ENCODE measurements at places on chromosomes 1 and 21.
A peak's percentile ranks its signal among the peaks of the same experiment; 100 is the strongest.

DNA sequence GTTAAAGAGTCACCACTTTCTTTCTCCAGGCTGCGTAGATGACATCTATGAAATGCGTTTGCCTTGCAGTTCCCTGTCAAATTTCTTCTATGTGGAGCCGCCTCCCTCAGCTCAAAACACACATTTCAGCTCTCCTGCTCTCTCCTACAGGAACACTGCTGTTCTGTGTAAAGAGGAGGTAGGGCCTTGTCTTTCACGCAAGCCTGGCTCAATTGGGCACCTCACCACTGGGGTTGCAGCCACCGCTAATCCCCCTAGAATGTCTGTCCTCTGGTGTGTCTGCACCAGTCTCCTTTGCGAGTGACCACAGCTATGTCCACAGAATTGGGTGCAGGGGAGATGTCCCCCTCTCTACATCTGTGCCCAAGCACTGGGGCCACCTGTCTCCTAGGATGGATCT lies 31.8 kb upstream of the CFHR4 start:
- DNase-seq, result no peak

- DNase-seq, result no peak
Measured at GRCh38 chr1:97573553-97573952, 347.3 kb downstream of the DPYD start.

DNA sequence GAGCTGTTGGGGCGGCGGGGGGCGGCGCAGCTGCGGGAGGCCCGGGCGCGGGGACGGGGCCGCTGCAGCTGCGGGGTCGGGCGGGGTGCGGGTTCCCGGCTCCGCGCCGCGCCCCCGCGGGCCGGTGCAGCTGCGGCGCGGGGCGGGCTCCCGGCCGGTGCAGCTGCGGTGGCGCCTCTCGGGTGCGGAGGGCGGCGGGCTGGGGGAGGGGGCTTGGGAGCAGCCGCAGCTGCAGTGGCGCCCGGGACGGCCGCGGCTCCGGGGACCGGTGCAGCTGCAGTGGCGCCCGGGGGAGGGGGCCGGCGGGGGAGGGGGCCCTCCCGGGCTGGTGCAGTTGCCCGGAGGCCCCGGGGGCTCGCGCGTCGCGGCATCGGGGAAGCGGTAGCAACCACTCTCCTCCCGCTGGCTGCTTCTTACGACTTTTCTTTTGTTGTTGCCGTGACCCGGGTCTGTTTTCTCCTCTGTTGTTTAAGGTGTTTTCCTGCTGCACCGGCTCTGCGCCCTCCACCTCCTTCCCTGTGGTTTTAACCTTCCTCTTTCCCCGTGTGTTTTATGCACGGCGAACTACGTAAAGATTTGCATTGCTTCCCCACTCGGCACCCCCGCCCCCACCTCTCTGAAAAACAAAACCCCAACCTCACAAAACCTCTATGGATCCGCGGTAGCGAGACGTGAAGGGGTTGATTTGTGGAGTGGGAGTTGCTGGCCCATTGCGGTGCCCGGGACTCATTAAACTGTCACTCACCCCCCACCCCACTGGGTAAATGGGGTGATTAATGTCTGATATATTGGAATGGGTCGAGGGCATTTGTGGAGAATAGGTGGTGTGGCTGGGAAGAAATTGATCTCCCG lies 1.7 kb upstream of the ZBTB18 start:
- DNase-seq, result peak; percentile 30

GRCh38 chr1:10943991-10944730 lies 68.3 kb upstream of the TARDBP start:
- DNase-seq, result no peak

- DNase-seq, result no peak
Measured at GRCh38 chr1:233086961-233087881, 136.8 kb downstream of the NTPCR start.

GRCh38 chr1:230892018-230892491 lies 23.7 kb upstream of the C1orf198 start:
- DNase-seq, result no peak

DNA sequence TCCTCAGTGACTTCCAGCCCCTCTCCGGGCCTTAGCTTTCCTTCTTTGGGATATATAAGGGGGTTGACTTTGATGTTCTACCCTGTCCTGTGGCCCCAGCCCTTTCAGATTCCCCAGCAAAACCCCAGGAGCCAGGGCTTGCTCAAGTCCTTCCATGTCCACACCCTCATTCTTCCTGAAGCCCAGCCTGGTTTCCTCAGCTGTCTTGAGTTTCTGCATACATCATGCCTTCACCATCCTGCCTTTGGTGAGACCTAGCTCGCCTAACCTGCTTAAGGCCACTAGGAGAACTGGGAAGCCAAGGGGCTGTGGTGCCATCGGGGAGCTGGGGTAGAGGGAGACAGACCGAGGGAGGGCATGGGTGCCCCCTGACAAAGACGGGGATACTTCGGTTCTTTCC lies 17.2 kb upstream of the PEF1 start:
- no peak for DNase-seq

GRCh38 chr1:100793659-100794058 lies 74.1 kb downstream of the VCAM1 start:
- no peak for DNase-seq

DNA sequence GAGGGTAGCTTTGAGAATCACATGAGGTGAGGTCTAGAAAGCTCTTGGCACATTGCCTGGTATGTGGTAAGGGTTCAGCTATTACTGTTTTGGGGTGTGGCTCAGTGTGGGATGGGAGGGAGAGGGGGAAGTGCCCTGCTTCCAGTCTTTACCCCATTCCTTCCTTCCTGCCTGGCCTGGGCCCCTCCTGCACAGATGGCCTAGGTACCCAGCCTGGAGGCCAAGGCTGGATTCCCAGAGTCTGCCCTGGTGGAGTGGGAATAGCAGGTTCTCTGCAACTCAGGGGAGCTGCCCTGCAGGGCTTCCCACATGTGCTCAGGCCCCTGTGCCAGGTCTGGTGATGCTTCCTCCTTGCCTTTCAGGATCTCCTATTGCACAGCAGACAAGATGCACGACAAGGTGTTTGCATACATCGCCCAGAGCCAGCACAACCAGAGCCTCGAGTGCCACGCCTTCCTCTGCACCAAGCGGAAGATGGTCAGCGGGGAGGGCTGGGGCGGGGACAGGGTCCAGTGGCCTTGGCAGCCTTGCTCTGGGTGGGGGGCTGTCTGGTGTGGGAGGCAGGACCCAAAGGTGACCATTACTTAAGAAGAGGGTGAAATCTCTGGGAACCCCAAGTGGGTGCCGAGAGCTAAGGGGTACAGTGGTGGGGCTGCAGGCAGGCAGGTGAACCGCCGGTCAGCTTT lies 13.5 kb downstream of the LDLRAP1 start:
- no peak for DNase-seq

GRCh38 chr1:39632682-39633417 lies 6.6 kb downstream of the HEYL start:
- DNase-seq, result no peak

- no peak for DNase-seq
Measured at GRCh38 chr21:33825915-33826314, 89.7 kb downstream of the ATP5PO start.

- DNase-seq, result no peak
Measured at GRCh38 chr1:169974067-169974466, 80.4 kb upstream of the SCYL3 start.

GRCh38 chr1:46310321-46310720 lies 6.8 kb downstream of the UQCRH start:
- no peak for DNase-seq

DNA sequence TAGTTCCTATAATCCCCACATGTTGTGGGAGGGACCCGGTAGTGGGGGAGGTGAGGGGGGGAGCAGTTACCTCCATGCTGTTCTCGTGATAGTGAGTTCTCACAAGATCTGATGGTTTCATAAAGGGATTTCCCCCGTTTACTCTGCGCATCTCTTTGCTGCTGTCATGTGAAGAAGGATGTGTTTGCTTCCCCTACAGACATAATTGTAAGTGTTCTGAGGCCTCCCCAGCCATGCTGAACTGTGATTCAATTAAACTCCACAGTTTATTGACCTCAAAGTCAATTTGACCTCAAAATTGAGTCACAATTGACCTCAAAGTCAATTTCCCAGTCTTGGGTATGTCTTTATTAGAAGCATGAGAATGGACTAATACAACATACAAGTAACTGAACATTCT lies 19.7 kb downstream of the DPH5 start:
- DNase-seq, result no peak

- no peak for DNase-seq
Measured at GRCh38 chr1:221241157-221241556, 361.9 kb downstream of the HLX start.

DNA sequence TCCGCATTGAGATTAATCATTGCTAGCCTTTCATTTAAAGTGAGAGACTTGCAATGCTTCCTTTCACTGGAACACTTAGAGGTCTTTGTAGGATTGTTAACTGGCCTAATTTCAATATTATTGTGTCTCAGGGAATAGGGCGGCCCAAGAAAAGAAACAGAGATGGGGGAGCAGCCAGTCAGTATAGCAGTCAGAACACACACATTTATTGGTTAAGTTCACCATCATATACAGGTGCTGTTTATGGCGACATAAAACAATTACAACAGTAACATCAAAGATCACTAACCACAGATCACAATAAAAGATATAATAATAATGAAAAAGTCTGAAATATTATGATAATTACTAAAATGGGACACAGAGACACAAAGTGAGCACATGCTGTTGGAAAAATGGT lies 29.4 kb downstream of the BARHL2 start:
- no peak for DNase-seq

- DNase-seq, result no peak
Measured at GRCh38 chr1:105909811-105910210, 1146.7 kb upstream of the PRMT6 start.

- no peak for DNase-seq
Measured at GRCh38 chr21:34037009-34037795, 36.2 kb upstream of the MRPS6 start.

GRCh38 chr1:219676012-219676765 lies 63.3 kb upstream of the ZC3H11B start:
- no peak for DNase-seq

GRCh38 chr1:10621906-10622305 lies 147.2 kb downstream of the PEX14 start:
- no peak for DNase-seq

DNA sequence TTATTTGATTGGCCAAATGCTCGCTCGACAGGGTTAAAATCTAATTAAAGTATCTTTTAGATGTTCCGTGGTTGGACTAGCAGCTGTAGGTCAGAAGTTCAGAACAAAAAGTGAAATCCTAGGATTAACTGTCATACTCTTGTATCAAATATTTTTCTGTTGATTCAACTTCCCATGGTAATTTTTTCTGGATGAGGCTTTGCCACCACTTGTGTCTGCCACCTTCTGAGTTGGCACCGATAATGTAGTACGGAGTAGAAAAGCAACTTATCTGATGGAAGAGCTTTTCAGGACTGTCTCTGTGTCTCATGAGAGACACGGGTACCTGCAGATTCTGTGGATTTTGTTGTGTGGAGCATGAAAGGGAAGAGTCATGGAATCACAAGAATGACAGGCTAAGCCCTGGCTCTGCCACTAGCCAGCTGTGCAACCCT lies 44.6 kb upstream of the CNN3 start:
- DNase-seq, result no peak

DNA sequence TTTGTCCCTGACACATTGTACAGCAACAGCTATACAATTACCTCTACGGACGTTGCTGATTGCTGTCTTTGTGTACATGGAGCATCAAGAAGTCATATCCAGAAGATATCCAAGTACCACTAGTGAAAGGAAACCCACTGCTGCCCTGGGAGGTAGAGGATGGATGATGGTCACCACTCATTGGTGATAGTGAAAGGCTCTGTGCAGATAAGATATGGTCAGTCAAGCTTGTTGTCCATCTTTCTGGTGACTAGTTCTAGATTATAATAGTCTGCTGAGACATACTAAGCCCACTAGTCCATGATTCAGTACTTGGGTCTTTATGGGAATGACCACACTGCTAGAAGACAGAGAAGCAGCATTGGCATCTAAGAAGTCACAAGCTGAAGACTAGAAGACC lies 30.3 kb downstream of the NIBAN1 start:
- no peak for DNase-seq

GRCh38 chr21:30014886-30015285 lies 75.1 kb upstream of the GRIK1 start:
- DNase-seq, result no peak

DNA sequence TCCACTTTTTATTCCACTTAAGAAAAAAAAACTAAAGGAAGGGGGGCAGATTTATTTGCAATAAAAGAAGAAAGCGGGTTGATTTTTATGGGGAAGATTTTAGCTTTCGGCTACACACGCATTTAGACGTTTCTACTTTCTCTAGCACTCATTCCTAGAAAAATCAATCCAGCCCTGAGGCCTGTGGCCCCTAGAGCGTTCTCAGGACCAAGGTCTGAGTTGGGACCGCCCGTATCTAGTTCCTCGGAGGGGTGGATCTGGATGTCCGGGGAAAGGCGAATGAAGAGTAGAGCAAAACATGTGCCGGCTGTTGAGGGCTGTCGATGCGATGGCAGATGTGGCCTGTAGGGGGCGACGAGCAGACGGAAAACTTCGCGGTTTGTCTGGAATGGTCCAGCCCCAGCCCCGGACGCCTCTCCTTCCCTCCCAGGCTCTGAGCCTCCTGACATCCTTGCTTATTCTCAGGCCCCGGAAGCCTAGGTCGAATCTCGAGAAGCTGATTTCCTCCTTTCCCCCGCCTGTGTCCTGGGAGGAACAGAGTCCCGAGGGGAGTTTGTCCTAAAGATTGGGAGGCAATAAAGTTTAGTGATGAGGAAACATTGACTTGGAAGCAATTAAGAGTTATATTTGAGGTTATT lies 5.2 kb downstream of the FOXD3 start:
- no peak for DNase-seq

DNA sequence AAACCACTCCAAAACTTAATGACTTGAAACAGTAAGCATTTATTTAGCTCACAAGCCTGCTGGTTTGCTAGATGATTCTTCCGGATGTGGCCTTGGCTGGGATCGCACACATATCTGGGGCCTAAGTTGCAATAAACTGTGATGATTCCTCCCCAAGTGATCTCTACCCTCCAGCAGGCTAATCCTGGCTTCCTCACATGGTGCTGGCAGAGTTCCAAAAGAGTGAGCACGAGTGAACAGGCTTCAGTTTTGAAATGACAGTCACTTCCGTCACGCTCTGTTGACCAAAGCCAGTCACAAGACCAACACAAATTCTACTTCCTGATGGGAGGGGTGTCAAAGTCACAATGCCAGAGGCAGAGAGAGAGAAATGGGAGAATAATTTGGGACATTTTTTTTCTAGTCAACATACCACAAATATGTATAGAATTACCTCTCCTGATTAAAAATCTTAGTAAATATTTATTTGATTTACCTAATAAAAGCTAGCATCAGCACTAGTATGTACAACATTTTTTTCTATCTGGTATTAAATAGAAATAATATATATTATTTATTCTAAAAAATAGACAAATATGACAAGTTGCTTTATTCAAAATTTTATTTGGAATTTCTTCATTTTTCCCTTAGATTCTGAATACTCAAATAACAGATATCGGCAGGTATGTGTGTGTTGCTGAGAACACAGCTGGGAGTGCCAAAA lies 292.7 kb downstream of the TPR start:
- no peak for DNase-seq

DNA sequence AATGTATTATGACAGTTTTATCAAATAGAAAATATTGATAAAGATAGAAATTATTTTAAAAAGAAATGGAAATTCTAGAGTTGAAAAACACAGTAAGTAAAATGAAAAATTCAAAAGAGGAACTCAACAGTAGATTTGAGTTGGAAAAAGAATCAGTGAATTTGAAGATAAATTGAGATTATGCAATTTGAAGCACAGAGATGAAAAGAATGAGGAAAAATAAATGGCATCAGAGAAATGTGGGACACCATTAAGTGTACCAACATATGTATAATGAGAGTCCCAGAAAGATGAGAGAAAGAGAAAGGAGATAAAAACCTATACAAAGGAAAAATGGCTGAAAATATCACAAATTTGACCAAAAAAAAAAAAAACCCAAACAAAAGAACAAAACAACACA lies 25.0 kb downstream of the C4BPA start:
- DNase-seq, result no peak

Data from activated gamma-delta T cell treated with anti-CD3 and anti-CD28 coated beads, Interleukin-2, amount 50 U/mL, for 16 hours (primary cell).